ENCODE measurements at places on chromosomes 16 and 17.

DNA sequence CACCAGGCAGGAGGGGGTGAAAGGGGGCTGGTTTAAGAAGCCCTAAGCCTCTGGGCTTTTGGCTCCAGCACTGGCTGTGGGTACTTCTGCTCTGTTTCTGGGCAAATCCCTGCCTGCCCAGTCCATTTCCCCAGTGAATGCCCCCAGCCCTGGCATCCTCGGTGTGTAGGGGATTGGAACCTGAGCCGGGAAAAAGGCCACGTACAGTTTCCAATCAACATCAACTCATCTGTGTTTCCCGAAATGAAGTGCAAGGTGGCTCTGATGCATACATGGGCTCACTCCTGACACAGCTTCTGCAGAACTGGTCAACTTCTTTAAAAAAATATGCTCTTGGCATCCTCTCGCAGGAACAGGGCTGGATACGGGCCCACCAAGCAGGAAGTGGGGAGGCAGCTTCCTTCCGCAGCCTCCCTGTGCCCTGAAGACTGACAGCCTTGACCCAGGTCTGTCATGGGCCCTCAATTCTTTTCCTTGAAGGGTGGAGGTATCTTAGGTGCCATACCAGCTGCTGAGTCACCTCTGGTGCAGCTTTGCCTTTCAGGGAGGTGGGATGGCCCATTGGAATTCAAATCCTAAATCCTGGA is 73.3 kb downstream of the N4BP1 start:
- DNase-seq: no peak

DNA sequence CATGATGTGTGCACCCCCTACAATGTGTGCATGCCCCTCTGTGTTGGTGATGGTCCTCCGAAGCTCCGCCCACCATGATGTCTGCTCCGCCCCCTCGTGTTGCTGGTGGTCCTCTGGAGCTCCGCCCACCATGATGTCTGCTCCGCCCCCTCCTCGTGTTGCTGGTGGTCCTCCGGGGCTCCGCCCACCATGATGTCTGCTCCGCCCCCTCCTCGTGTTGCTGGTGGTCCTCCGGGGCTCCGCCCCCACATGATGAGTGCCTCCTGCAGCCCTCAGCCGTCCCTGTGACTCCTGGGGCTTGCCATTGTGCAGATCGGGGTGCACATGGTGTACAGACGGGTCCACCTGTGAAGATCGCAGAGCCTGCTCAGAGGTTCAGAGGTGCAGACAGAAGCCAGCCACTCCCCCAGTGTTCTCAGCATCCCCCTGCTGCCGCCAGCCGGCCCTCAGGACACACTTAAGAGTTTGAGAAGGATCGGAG is 129.1 kb upstream of the CHMP6 start:
- DNase-seq: no peak

DNA sequence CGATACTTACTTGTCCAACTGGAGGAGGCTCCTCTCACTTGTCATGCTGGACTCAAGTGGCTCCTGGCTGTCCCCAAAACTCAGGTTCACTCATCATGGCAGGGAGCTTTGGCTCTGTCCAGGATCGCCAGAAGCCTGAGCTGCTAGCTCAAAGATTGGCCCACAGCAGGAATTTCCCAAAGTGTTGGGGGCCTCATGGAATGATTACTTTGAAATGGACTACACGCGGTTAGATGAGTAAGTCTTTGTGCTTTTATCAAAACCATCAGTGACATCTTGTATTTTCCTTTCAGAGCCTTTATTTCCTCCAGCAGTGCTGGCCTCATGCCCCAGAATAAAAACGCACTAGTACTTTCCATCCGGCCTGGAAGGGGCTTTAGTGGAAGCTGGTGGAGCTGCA is 29.2 kb upstream of the PHB1 start:
- DNase-seq: no peak

- DNase-seq: no peak
Observed at GRCh38 chr16:83792391-83792790, 15.4 kb upstream of the HSBP1 start.

DNA sequence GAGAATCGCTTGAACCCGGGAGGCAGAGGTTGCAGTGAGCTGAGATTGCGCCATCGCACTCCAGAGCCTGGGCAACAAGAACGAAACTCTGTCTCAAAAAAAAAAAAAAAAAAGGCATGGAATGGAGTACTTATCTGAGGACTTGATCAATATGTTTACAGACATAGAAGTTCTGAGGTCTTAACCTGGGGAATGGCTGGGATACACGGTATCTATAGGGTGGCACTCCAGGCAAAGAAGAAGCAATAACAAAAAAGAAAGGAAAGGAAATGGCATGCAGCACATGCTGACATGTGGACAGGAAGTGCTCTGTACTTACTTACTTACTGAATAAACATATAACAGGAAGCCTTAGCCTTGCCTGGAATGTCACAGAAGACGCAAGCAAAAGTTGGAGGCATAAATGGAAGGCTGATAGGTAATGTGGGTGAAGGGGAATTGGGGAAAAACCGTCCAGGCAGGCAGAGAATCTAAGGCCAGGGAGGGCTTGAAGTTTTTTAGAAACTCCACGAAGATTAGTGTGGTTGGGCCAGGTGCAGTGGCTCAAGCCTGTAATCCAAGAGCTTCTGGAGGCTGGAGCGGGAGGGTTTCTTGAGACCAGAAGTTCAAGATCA is 10.1 kb upstream of the SPOP start:
- DNase-seq: no peak

DNA sequence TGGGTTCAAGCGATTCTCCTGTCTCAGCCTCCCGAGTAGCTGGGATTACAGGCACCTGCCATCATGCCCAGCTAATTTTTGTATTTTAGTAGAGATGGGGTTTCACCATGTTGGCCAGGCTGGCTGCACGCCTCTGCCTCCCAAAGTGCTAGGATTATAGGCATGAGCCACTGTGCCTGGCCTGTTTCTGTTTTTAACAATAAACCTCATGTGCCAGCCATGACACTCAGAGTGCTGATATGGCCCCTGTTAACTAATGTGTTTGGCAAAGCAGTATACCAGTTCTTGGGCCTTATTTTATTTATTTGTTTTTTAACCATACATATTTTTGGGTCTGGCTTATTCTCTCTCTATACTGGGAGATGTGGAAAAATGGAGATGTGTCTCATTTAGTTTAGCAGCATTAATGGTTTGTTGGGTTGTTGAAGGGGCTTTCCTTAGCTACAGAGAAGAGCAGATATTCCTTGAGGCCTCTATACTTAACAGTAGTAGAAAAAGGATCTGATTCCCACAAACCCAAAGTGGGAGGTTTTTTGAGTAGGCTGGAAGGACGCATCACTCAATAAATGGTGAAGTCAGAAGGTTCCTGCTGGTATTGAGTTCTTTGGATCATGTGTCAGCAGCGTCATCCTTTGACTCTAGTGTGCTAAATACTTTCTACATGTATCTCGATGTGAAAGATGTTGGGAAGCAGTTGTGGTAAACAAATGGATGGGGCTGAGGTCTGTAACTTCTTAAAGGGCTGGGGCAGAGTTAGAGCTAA is 16.2 kb upstream of the CDK5R1 start:
- no peak for DNase-seq

DNA sequence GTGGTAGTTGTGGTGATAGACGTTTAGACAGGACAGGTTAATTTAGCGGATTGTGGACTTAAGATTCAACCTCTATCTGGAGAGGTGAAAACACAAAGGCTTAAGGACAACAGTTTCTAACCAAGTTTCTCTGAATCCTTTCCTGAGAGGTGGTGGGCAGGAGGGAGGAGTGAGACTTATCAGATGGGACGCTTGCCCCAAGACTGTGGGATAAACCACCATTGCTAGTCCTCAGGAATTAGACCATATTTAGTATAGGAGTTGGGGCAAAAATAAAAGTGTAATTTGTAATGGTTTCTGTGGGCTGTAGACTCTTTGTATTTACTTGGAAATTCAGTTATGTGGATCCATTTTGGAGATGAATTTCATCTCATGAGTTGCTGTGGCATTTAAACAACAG is 6.6 kb downstream of the PDP2 start:
- DNase-seq: no peak

Measured in stimulated activated CD8-positive, alpha-beta memory T cell treated with anti-CD3 and anti-CD28 coated beads, Interleukin-15, amount 100 ng/mL, for 48 hours (primary cell).